Muscle of back (tissue), 13 donors: ENCODE measurements at places on chromosomes 11 and 22. TPM values are rescaled to one million over a fixed set of nuclear protein-coding genes. Genes with fewer than 3 reads are reported as not detected.
A peak's percentile ranks its signal among the peaks of the same experiment; 100 is the strongest.

- DNase-seq: no peak
These were observed 190.9 kb upstream of the SORL1-AS1 start for GRCh38 chr11:121643479-121644186.

DNA sequence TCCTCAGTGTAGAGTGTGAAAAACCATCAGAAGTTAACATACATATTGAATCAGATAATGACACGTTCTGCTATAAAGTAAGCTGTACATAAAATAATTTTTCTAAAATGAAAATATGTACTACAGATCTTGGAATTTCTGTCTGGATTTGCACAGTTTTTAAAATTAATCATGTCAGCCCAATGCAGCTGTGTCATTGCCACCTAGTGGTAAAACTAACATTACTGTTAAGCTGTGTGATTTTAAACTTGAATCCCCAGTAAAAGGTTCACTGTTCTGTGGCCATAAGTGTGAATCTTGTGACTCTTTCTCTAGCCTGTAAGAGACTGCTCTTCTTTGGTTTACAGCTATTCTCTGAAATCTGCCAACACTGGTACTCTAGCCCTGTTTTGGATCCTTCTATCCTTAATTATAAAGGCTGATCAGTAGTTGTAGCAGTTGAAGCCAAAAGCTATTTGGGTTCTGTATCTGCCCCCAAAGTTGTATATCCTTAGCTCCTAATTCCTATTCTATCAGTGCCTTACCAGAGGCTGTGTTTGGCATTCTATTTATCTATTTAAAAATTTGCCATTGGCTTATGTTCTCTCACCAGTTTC, 4.0 kb downstream of the JRKL start:
- DNase-seq: peak; percentile 48

DNA sequence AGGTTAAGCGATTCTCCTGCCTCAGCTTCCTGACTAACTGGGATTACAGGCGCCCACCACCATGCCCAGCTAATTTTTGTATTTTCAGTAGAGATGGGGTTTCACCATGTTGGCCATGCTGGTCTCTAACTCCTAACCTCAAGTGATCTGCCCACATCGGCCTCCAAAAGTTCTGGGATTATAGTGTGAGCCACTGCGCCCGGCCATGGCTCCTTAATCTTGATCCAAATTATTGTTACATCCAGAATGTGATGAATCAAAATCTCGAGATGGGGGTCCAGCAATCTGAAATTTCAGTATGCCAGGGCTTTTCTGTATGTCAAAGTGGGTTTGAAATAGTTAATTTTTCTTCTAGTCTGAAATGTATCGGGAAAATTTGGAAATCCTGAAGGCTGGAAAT, 3.7 kb downstream of the RPL27A start:
- no peak for DNase-seq

DNA sequence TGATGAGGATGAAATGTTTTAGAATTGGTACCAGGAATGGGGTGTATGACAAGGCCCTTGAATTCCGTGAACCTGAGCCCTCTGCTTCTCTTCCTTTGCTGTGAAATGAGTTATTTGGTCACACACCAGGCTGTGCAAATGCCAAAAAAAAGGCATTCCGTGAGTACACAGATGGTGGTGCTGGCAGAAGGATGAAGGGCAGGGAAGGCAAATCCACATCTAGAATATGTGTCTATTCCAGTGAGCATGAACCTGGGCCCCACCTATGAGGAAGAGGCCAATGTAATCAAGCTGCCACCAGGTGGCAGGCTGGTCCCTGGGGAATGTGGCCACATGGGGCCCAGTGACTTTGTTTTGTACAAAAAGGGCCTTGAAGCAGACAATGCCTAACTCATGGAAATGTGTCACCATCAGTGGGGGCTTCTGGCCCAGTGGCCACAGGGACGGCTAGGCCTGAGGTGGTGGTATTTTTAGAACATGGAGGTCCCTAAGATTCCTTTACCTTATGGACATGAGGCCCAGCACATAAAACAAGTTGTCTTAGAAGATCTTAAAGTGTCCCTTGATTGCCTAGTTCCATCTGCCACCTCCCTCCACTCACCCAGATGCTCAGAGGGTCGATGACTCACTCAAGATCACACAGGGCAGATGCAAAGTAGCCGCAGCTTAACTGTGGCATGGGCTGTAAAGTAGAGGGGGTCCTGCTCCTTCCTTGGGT, 3.9 kb upstream of the RNF215 start:
- no peak for DNase-seq

DNA sequence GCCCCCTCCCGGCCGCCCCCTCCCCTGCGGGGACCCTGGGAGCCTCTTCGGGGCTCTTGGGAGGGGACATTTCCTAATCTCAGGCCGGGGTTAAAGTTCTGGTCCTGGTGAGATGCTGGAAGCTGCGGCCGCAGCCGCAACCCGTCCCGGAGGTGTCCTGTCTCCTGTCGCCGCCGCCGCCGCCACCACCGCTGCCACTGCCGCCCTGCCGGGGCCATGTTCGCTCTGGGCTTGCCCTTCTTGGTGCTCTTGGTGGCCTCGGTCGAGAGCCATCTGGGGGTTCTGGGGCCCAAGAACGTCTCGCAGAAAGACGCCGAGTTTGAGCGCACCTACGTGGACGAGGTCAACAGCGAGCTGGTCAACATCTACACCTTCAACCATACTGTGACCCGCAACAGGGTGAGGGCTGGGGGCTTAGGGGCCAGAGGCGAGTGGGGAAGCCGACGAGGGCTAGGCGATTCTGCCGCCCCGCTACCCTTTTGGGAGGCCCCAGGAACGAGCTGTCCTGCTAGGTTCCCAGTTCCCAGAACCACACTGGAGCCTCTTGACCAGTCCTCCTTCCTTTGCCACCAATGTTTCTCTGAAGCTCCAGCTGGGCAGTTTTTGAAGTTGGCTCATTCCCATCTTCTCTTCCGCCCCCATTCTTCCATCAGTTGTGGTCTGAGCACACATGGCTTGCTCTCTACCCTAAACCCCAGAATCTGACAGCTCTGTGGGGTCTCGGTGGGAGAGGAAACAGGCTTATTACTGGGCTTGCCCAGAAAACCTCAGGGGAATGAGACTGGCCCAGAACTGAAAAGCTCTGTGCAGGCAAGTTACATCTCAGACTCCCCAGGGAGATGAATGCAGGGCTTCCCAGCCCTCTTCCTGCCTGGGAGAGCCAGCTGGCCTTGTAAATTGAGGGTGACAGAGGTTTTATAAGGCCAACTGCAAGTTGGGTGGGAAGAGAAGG, 781 bp downstream of the SIDT2 start:
- peak; percentile 28 for DNase-seq

The OR56A4 gene
- not detected for polyA plus RNA-seq

The PHF21B gene
- 0.49 TPM for polyA plus RNA-seq
